AG09319 (cell line): ENCODE measurements at places on chromosomes 3 and 15.
A peak's percentile ranks its signal among the peaks of the same experiment; 100 is the strongest.

GRCh38 chr15:33098094-33099058, 96.1 kb downstream of the FMN1 start:
- DNase-seq, result peak; percentile 62

- no peak for DNase-seq
Observed at GRCh38 chr15:32830241-32830640, 112.4 kb downstream of the GREM1 start.

DNA sequence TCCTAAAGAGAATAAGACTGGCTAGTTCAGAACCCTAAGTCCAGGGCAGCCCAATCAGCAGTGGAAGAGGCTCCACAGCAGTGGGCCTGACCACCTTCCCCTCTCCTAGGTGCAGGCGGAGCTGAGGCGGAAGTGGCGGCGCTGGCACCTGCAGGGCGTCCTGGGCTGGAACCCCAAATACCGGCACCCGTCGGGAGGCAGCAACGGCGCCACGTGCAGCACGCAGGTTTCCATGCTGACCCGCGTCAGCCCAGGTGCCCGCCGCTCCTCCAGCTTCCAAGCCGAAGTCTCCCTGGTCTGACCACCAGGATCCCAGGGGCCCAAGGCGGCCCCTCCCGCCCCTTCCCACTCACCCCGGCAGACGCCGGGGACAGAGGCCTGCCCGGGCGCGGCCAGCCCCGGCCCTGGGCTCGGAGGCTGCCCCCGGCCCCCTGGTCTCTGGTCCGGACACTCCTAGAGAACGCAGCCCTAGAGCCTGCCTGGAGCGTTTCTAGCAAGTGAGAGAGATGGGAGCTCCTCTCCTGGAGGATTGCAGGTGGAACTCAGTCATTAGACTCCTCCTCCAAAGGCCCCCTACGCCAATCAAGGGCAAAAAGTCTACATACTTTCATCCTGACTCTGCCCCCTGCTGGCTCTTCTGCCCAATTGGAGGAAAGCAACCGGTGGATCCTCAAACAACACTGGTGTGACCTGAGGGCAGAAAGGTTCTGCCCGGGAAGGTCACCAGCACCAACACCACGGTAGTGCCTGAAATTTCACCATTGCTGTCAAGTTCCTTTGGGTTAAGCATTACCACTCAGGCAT, 33.7 kb downstream of the VIPR1 start:
- DNase-seq, result no peak

GRCh38 chr3:37129871-37130270, 44.5 kb downstream of the LRRFIP2 start:
- DNase-seq, result no peak

DNA sequence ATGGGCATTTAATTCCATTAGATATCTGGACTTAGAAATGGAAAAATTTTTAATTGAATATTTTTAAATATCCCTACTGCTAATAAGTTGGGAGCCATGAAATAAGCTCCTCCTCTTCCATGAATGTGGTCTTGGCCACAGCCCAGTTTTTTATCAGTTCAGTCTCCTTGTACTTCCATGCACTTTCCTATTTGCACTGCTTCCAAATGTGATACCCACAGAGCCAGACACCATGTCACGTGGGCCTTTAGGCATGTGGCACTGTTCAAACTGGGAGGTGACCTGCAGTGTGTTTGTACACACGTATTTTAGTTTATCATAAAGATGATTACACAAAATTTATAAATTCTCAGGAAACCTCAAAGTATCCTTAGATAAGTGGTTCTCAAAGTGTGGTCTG, 80.1 kb upstream of the DGKG start:
- DNase-seq, result no peak

- no peak for DNase-seq
Observed at GRCh38 chr3:131730581-131730980, 227.8 kb upstream of the MRPL3 start.

GRCh38 chr3:37725842-37726241, 135.8 kb upstream of the CTDSPL start:
- DNase-seq, result no peak

DNA sequence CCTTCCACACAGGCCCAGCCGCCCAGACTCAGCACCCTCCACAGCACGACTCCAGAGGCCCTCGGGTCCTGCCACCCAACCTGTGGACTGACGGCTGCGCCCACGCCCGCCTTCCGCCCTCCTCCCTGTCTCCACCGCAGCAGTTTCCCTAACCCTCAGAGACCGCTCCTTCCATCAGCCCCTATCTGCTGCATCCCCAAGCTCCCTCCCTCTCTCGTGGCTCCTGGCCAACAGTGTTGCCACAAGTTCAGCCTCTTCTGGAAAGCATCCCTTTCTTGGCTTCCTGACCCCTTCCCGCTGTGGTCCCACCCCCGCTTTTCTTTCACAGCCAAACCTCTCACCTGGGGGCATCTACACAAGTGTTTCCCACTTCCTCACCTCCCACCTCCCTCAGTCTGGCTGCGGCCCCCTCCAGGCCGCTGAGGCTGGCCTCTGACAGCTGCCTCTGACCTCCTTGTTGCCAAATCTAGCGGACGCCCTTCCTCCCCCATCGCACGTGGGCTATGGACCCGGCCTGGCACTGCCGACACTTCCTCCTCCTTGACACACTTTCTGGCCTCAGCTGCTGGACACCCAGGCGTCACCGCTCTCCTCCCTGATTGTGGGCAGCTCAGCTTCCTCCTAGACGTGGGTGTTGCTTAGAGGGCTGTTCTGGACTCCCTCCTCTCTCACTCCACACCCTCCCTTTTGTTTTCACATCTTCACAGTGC, 168.8 kb upstream of the TLE3 start:
- no peak for DNase-seq

GRCh38 chr3:72155391-72156064, 370.6 kb upstream of the PROK2 start:
- peak; percentile 95 for DNase-seq

DNA sequence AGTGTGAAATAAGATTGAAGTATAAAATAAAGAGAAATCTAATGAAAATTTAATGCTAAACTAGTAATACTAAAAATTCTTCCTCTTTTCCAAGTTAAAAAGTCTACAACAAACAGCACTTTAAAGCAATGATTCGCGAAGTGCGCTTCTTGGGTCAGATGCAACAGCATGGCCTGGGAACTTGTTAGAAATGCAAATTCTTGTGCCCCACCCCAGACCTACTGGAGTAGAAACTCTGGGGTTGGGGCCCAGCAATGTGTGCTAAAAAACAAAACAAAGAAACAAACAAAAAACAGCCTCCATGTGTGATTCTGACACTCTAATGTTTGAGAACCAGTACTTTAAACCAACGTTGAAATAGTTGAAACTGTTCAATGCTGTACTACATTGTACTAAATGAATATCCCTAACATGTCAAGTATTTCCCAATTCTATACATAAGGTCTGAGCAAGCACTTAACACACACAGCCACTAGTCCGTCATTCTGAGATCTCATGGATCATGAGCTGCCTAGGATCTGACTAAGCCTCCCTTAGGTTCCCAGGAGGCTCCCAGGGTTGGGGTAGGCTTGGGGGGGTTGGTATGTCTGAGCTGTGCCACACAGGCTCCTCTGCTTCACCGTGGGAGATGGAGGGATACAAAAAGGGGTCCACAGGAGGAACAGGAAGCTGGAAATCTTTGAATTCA, 6.1 kb downstream of the RASGRP1 start:
- no peak for DNase-seq

GRCh38 chr3:160474416-160474838, 24.8 kb upstream of the TRIM59 start:
- no peak for DNase-seq

GRCh38 chr3:192417017-192417416, 310.3 kb downstream of the FGF12 start:
- no peak for DNase-seq

- DNase-seq, result no peak
Observed at GRCh38 chr15:86384186-86384585, 304.5 kb downstream of the AGBL1 start.

DNA sequence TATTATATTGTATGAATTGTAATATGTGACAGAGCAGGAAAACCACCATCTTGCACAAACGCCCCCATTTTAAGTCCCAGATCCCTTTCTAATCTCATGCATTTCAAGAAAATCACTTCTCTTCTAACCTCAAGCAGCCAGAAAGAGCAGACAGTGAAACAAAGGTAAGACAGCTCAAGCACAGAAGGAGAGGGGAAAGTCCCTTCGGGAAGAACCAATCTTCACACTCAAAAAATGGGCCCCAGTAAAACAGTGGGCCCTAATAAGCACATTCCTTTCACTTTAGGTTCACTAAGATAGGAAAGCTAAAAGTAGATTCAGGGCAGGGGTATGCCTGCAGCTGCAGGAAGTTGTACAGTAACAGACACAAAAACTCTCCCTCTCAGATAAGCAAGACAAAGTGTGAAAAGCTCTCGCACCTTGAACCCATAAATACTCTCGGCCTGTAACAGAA, 1268.7 kb downstream of the SI start:
- no peak for DNase-seq

GRCh38 chr3:143089965-143090364, 29.6 kb upstream of the CHST2 start:
- no peak for DNase-seq

DNA sequence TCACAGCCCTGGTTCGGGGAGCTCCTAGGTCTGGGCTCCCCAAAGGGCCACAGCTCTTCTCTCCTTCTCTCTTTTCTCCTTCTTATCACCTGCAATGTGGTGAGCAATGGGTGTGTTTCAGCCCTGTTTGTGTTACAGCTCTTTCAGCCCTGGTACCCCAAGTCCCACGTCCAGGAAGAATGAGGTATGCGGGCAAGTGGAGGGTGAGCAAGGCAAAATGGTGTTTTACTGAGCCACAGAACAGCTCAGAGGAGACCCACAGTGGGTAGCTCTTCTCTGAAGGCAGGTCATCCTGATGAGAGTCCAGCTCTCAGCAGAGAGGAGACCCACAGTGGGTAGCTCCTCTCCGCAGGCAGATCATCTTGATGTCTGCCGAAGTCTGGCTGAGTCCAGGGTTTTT, 86.8 kb downstream of the BFSP2 start:
- no peak for DNase-seq

GRCh38 chr3:142228964-142229363, 3.6 kb upstream of the GK5 start:
- no peak for DNase-seq

- DNase-seq, result no peak
Observed at GRCh38 chr15:70521576-70522322, 241.6 kb downstream of the UACA start.

DNA sequence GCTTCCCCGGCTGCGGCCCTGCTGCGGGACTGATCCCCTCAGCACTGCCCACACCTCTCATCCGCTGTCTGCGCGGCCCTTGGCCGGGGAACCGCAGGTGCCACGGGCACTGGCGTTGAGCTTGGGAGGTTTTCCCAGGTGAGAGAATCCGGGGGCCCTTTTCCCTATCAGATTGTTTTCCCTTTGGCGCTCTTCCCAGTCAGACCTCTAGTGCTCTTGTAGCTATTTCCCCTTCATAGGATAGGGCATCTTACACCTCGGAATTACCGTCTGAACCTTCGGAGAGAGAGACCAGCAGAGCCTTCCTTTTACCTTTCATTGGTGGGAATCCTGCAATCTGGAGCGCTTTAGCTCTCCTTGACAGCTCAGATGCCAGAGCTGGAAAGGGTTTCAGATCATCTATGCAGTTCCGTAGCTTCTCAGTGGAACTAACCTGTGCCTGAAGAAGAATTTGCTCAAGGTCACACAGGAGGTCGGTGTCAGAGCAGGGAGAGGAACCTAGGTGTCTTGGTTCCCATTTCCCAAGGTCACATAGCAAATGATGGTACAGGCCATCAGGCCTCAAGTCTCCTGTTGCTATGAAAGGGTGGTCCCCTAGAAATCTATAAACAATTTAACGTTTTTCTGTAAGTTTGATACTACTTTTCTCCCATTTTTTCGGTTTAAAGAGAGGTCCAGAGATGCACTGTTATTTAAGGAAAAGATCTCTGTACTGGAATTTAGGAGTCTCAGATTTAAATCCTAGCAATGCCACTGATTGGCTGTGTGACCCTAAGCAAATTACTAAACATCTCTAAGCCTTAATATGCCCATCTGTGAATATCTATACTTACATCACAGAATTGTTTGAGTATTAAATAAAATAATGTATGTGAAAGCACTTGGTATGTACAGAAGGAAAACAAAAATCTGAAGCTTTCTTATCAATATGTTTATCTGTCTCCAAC, 916 bp downstream of the IDH3A start:
- DNase-seq, result no peak

GRCh38 chr3:100368441-100368840, 32.4 kb downstream of the TOMM70 start:
- DNase-seq, result no peak

DNA sequence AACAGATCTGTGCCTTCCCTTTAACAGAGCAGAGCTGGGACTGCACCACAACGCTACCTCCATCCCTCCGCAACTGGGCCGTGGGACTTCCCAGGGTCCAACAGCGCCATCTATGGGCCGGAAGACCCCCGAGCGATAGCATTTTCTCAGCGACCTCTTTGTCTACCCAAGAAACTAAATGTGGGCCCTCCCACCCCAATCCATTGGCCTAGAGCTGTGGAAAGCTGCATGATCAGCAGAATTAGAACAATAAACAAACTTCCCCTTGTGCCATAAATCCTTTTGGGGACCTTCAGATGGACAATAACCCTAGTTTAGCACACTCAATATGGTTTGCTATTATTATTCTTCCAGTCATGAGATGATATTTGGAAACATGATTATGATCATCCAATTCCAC, 74.8 kb upstream of the NTRK3 start:
- no peak for DNase-seq

DNA sequence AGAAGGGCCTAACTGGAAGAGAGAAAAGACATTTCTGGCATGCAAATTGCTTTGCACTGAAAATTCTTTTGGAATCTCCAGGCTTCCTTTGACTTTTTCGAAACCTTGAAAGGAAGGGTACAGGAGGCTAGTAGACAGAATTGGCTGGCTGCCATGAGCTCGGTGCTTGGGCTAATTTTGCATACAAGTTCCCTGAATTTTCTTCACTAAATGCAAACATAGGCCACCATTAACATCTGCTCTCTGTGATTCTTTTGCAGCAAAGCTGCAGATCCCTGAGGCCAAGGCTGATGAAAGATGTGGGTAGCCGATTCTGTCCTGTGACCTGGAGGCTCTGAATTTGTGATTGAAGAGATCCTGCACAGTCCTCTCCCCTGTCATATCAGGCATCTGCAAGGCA, 247.8 kb upstream of the MCTP2 start:
- DNase-seq, result no peak

DNA sequence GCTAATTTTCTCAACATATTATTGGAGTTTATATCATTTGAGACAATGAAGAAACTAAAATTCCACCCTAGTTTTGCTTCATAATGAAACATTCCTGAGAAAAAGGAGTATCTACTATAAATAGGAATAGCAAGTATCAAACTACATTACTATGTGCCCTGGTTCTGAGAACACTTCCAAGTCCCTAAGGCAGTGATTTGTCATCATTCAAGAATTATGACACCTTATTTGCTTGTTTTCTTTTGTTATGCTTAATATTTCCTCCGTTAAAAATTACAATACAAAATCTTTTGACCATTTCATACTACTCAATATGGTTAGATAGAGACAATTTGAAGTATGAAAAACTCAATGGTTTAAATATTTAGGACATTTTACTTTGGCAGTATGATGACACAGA, 707.8 kb upstream of the GOLIM4 start:
- no peak for DNase-seq

GRCh38 chr3:23302271-23302670, 99.1 kb downstream of the UBE2E2 start:
- no peak for DNase-seq
